A549 treated with Hydrocortisone at 1 μM for 4 hours (cell line): ENCODE measurements at places on chromosomes 2 and 18. TPM values are rescaled to one million over a fixed set of nuclear protein-coding genes. Genes with fewer than 3 reads are reported as not detected.

STAM2 gene
- 6.6 to 11.8 TPM (median 9.7 TPM) in 5 replicates for total RNA-seq

CCDC68 gene
- total RNA-seq = 3.6 to 6.3 TPM (median 4.7 TPM) in 5 replicates

TPO gene
- total RNA-seq = 0.07 to 0.17 TPM (median 0.10 TPM) in 5 replicates

SERPINB10 gene
- not detected in 5 replicates for total RNA-seq
